ENCODE measurements at places on chromosomes 3 and 15.

- no peak for DNase-seq
These were observed 110.4 kb downstream of the LRRC28 start for GRCh38 chr15:99361545-99362185.

DNA sequence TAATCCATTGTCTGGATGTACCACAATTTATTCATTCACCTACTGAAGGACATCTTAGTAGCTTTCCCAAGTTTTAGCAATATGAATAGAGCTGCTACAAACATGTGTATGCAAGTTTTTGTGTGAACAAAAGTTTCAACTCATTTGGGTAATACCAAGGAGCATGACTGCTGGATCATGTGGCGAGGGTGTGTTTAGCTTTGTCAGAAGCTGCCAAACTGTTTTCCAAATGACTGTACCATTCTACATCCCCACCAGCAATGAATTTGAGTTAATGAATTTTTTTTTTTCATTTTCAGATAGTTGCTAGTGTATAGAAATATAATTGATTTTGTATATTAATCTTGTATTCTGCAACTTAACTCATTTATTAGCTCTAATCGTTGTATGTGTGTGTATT is 20.0 kb upstream of the ELP6 start:
- DNase-seq: no peak

DNA sequence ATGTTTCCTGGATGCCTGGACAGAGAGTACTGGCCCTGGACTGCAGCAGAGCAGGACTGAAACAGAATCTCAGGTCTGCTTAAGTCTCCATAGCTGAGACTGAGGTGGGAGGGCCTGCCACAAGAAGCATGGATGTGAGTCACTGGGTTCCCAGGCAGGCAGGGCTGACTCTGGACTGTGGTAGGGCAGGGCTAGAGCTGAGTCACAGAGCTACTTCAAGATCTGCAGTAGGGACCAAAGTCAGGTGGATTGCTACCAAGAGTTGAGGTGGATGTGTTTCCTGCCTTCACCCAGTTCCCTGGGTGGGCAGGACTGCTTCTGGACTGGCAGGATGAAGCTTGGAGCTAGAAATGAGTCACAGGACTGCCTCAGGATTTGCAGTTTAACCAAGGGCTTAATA is 282.9 kb downstream of the AGBL1 start:
- DNase-seq: no peak

DNA sequence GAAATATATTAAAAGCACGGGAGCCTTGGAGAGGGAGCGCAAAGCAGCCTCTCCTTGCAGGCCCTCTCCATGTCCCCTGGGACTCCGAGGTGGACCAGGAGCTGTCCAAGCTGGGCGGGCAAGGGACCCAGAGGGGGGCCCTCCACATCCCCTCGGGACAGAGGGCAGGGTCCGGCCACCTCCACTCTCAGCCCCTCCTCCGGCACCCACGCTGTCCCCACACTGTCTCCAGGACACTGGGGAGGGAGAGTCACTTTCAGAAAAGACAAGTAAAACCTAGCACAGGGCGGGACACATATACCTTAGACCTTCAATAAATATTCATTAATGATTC is 77.5 kb upstream of the RNF7 start:
- DNase-seq: no peak

GRCh38 chr3:192494174-192494573 is 233.2 kb downstream of the FGF12 start:
- DNase-seq: no peak

DNA sequence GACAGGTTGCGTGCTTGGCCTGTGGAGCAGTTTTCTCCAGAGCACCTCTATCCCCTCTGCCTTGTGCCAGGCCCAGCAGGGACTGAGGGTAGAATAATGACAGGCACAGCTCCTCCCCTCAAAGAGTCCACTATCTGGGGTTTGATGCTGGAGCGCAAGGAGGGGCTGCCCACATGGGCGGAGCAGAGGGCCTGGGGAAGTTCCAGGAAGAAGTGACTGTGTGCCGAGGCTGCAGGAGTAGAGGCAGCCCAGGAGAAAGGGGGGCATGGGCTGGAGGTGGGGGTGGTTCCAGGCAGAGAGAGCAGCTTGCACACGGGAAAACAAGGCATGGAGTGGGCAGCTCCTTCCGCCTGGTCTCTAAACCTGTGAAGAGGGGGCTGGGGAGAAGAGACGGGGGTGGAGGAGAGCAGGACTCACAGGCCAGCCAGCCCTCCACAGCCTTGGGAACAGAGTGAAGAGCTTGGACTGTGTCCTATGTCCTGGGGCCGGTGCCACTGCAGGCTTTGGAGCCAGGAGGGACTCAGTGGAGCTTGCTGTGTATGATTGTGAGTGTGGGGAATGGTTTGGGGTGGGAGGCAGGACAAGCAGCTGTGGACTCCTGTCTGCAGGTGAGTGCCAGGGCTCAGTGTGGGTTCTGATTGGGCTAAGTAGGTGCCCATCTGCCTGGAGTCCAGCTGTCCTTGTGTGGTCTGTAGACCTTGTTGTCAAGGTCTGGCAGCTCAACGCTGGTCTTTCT is 48.1 kb downstream of the APBA2 start:
- no peak for DNase-seq

DNA sequence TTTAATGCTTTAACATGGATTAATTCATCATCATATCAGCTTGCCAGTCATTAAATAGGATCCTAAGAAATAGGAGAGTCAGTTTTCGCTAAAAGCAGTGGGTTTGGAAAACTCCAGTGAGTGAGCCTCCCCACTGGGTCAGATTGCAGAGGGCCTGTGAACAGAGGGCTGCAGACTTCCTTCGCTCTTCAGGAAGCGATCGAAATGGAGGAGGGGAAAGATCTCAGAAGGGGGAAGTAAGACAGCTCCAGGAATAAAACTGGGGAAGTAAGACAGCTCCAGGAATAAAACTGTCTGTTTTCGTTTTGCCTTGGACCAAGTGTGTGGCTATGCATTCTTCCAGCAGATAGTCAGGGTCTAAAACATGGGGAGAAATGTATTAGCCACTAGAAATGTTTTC is 124.8 kb upstream of the C15orf61 start:
- peak; percentile 9 for DNase-seq

DNA sequence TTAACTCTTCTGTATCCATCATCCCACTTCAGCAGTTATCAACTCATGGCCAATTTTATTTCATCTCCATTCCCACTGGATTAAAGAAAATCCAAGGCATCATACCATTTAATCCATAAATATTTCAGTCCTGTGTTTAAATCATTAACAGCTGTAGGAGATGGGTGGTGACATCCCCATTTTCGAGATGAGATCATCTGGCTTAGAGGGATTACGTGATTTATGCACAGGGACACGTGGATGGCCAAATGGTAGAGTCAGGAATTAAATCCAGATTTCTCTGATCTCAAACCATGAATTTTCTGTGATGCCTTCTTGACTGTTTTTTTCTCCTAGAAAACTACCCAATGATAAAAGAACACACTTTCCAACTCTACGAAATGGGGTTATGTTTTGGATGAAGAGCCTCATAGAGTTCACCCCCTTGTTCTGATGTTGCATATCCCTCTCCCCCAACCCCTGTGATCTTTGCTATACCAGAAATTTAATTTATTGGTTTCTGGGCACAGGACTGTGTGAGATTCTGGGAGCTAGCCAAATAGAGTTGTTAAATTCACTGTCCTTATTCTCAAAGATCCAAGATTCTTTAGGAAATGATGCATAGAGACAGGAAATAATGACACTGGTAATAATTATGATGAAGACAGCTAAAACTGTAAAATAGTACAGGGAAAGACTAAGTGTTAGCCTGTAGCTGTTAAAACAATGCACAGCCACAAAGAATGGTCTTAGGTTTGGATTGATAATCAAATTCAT is 7.4 kb downstream of the ZNF589 start:
- DNase-seq: no peak

GRCh38 chr3:61682671-61683548 is 121.5 kb downstream of the PTPRG start:
- DNase-seq: no peak

DNA sequence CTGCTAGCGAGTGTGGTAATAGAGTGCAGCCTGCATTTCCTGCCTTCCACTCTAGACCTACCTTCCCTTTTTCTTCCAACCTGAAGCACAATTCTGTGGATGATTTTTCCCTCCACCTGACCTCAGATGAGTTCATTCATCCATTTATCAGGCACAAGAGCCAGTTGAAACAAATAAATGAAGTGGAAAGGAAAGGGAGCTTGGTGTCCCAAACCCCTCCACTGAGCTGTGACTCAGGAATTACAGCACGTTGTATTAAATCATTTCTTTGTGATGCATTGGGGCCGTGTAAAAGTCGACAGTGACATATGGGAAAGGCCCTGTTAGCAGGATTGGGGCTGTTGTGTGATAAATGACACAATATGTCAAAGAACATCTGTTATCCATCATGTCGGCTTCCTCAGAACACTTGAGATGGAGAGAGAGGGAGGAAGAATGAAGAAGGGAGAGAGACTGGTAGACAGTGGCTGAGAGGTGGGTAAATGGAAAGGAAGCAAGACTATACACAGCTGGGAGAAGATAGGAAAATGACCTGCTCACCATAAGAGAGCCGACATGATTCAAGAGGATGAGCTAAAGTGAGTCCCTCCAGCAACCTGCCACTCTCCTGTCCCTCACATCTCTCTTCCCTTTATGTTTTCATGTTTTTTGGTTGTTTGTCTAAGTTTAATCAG is 366.0 kb downstream of the AGBL1 start:
- no peak for DNase-seq

DNA sequence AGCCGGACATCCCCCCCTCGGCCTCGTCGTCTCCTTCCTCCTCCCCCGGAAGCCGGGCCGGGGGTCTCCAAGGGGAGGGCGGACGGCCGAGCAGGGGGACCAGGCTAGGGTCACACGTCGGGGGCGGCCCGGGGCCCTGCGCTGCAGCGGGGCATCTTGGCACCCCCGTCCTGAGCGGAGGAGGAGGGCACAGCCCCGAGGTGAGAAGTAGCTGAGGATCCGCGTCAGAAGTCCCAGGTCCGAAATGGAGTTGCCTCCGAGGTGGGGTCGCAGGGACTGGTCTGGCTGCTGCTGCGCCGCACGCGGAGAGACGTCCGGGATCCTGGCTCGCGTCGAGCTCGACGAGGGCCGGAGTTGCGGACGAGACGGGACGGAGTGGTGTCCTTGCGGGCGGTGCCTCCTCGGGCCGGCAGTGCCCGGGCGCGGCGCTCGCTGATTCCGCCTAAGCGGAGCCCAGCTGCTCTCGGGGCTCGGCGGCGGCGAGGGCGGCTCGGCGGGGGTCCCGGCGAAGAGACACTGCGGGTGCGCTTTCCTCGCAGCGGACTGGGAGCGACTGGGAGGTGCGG is at the start of gene ADCY5:
TSS of gene ADCY5 (minus strand) at position 555 of the 566 bp plus-strand sequence. CDS start at position 10, 545 bp downstream.
- no peak for DNase-seq

GRCh38 chr3:78529601-78530000 is 1238.2 kb downstream of the ROBO1 start:
- DNase-seq: no peak

GRCh38 chr3:135141672-135142071 is 346.6 kb downstream of the EPHB1 start:
- no peak for DNase-seq

DNA sequence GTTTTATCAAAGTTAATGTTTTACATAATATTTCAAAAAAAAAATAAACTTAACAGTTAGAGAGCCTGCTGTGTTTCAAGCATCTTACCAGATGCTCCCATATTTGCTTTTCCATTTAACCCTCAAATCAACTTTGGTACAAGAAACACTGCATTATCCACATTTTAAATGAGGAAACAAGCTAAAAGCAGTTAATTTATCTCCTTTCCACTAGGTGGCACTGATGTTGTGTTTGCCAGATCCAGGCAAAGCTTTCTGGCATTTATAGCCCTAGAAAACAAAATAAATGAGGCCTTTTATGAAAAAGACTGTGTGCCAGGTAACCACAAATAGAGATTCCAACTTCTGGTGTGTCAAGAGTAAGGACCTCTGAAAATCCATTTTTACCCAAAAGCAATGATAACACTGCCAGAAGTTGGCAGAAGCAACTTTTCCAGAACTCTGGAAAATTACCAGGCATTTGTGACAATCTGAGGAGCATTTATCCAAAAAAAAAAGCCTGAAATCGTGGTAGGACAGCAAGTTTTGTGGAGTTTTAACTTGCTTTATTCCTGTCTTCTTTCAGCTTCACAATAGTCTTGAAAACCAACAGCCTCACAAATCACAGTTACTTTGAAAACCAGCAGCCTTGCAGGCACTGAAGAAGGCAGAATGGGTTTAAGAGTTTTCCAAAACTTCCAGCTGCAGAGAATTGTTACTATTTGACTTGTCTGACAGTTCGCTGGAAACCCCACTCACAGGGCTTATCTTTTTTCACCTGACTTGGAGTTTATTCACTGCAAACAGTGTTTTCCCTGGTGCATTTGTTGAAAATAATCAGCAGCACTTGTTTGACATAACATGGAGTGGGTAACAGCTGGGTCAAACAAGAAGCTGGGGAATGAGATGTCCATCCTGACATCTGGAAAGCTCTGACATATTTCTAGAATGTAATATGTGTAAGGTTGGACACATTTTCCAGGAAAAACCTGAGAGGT is 9.2 kb downstream of the FAM162A start:
- DNase-seq: peak; percentile 39

- no peak for DNase-seq
These were observed 206.0 kb downstream of the DIPK2A start for GRCh38 chr3:144177649-144178048.

GRCh38 chr15:59689626-59690236 is 611 bp upstream of the BNIP2 start:
- peak; percentile 68 for DNase-seq

GRCh38 chr3:113555138-113555537 is 22.8 kb downstream of the SIDT1 start:
- no peak for DNase-seq

DNA sequence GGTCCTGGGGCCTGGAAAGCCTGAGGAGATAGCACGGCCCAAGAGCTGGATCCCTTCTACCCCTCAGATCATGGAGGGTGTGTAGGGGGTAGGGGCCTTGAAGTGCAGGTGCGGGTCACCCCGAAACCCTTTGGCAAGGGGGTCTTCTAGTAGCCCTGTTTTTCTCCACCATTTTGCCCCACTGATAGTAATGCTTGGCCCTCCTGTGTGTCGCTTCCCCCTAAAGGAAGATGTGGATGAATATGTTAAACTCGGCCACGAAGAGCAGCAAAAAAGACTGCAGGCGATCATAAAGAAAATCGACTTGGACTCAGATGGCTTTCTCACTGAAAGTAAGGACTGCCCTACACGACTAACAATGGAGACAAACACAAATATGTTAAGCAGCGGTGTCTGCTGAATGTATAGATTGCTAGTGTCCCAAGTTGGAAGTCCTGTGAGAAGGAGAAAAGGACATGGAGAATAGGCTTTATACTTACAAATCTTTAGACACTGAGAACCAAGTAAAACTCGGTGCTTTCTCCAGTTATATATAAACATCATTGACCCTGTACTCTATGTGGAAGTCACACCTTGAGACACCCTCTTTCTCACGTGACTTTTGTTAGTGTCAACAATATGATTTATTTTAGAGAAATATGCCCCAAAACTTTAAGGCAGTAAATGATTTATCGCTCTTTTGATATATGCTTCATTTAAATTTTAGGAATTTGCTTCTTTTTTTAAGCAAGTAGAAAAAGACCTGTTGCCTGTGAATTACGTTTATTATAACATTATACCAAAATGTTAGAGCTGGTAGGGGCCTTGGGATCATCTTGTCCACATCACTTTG is 802 bp downstream of the RCN2 start:
- no peak for DNase-seq

GRCh38 chr3:44682182-44682896 is 30.1 kb upstream of the ZNF502 start:
- no peak for DNase-seq

- no peak for DNase-seq
These were observed 16.1 kb upstream of the CACNA2D2 start for GRCh38 chr3:50519471-50520089.

All from GDM1 (cell line).